Aorta (tissue), 5 donors: ENCODE measurements at places on chromosomes 1 and 21.
A peak's percentile ranks its signal among the peaks of the same experiment; 100 is the strongest.

DNA sequence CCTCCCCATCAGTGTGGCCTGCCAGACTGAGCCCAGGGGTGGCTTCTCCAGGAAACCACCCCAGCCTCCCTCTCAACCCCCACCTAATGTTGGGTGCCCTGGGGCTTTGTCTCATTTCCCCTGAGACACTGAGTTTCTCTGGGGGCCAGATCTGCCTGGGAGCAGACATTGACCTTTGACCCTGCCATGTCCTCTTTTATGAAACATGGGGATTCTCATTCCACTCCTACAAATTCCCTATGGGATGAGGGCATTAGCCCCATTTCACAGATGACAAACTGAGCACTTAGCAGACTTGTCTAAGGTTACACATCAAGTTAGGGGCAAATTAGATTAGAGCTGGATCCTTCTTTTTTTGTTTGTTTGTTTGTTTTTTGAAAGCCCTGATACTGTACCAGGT is 24.1 kb downstream of the RHBG start:
- DNase-seq: no peak

DNA sequence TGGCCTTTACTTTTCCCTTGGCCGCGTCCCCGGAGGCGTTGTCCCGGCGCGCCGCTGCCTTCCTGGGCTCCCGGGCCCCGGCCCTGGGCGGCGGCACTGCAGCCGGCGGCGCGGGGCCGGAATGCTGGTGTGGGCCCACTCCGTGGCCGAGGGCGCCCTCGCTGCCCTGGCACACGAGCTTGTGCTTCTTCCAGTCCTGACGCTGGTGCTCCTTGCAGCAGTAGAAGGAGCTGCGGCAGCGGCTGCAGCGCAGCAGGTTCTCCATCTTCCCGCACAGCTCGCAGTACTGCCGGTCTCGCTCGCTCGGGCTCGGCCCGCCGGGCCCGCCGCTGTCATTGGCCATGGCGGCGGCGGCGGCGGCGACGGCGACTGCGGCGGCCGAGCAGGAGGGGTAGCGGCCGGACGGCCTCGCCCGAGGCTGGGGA is 529 bp downstream of the EGLN1 start:
- DNase-seq: peak; percentile 81

GRCh38 chr21:37888659-37889058 is 27.6 kb downstream of the KCNJ6 start:
- no peak for DNase-seq

GRCh38 chr1:112501810-112502641 is 6.7 kb upstream of the WNT2B start:
- DNase-seq: peak; percentile 91

GRCh38 chr21:19608101-19608621 is 1204.6 kb upstream of the TMPRSS15 start:
- DNase-seq: no peak

- DNase-seq: no peak
These were observed 12.8 kb upstream of the TMEM200B start for GRCh38 chr1:29136391-29136915.

DNA sequence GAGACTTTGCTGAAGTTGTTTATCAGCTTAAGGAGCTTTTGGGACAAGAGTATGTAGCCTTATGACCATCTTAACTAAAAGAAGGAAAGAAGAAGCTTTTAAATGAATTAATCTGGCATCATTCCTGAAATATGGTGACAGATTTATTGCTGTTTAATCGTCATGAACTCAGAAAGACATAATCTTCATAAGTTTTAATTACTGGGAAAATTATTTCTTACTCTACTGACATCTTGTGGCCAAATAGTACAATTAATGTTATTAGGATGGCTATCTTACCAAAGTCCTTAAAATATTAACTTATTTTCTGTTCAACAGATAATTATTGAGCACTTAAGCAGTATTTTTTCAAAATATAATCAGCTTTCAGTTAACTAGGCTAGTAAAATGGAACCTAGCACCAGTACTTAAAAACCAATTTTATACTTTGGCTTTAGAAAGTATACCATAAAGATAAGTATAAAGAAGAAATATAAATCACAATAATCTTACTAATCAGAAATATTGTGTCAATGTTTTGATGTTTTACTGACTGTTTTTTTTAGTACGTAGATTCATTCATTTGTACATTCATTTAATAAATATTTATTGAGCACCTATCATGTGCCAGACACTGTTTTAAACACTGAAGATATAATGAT is 34.7 kb upstream of the GPR25 start:
- no peak for DNase-seq

DNA sequence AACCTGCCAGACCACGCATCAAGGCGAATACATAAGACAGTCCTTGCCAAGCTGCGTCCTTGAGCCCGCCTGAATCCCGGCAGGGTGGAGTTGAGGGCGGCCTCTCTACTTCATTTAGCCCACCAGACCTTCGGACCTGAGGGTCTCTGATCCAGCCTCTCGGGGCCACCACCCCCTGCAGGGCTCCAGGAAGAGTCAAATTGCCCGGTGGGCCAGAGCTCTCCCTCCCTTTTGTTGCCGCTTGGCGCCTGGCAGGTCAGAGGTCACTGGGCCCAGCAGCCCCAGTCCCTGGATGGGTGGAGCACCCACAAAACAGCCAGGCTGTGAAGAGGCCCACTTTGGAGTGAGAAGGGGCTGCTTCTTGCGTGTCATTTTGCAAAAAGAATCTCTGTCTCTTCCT is 9.0 kb downstream of the GNG4 start:
- DNase-seq: no peak

- no peak for DNase-seq
These were observed 132.6 kb upstream of the PTGFR start for GRCh38 chr1:78358165-78358564.

- peak; percentile 66 for DNase-seq
These were observed 73.9 kb downstream of the MATN1 start for GRCh38 chr1:30649321-30649991.

DNA sequence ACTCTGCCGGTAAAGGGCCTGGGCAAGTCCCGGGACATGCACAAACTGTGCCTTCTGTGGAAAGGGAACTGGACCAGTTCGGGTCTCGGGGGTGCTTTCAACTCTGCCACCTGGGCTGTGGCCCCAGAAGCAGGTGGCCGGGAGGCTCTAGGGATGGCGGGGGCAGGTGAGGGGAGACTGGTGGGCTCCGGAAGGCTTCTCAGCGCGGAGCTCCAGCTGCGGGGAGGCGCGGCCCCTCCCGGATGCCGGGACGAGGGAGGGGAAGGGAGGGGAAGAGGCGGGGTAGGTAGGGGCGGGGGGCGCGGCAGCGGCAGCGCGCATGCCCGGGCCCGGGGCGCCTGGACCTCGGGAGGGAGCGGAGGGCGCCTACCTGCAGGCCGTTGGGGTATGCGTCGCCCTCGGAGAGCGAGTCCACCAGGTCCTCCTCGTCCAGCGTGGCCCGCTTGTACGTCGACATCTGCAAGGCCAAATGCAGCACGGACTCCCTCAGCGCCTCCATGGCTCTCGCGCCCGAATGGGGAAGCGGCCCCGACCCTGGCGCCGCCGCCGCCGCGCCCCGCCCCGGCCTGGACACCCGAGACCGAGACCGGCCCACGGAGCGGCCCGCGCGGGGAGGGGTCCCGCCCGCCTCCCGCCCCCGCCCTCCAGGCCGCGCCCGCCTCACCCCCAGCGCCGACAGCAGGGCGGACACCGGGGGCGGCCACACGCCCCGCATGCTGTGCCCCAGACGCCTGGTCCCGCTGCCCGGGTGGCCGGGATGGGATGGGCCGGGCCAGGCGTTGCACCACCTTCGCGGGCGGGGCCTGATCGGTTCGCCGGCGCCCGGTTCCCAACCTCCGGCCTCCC is at the start of gene ECE1:
TSS of gene ECE1 (minus strand) at position 764 of the 846 bp plus-strand sequence. CDS start at position 715, 49 bp downstream.
- DNase-seq: peak; percentile 62

DNA sequence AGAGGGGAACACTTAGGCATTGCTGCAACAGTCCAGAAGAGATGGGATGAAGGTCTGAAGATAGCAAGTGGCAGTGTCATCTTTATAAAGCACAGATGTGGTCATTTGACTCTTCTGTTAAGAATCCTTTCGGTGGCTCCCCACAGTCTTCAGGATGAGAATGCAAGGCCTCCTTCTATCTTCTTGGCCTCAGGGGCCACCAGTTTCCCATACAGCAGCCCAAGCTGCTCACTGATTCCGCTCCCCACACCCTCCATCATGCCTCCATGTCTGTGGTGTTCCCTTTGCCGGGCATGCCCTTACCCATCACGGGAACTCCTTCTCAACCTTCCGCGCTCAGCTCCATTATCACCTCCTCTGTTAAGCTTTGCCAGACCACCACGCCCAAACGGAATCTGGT is 16.1 kb upstream of the MFSD2A start:
- DNase-seq: no peak

- DNase-seq: no peak
These were observed 47.6 kb upstream of the GJA5 start for GRCh38 chr1:147808025-147808424.

- no peak for DNase-seq
These were observed 231.5 kb upstream of the ST6GALNAC5 start for GRCh38 chr1:76635784-76636183.

DNA sequence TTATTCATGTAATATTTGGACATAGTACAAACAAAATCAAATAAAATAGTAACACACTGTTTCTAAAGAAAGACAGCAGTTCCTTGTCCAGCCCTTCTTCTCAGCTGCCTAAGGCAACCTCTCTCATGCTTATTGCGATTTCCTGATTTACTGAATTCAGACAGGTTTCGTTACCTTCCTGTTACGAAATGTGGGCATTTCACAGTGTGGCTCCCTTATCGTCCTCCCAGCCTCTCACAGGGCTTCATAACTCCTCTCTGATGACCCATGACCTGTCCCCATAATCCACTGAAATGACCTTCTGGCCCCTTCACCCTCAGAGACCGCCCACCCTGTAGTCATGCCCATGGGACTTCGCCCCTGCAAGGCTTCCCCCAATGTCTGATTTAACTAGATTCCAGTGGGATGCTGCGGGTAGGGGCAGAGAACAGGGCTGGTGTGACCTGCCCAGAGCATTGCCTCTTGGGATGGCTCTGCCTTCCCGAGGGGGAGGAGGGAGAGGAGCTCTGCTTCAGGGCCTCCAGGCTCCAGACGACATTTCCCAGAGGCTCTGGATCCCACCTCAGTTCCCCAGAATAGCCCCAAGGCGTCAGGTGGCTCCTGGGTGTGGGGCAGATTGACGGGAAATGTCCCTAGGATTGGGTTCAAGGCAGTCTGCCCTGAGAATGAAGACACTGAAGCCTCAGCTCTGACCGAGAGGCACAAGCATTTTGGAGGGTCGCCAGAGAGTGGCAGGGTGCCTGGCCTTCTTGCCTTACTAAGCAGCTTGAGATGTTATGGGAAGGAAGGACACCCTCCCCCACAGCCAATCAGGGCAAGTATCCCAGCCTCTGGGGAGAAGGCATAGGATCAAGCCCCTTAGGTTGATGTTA is 20.6 kb downstream of the PADI2 start:
- peak; percentile 58 for DNase-seq

DNA sequence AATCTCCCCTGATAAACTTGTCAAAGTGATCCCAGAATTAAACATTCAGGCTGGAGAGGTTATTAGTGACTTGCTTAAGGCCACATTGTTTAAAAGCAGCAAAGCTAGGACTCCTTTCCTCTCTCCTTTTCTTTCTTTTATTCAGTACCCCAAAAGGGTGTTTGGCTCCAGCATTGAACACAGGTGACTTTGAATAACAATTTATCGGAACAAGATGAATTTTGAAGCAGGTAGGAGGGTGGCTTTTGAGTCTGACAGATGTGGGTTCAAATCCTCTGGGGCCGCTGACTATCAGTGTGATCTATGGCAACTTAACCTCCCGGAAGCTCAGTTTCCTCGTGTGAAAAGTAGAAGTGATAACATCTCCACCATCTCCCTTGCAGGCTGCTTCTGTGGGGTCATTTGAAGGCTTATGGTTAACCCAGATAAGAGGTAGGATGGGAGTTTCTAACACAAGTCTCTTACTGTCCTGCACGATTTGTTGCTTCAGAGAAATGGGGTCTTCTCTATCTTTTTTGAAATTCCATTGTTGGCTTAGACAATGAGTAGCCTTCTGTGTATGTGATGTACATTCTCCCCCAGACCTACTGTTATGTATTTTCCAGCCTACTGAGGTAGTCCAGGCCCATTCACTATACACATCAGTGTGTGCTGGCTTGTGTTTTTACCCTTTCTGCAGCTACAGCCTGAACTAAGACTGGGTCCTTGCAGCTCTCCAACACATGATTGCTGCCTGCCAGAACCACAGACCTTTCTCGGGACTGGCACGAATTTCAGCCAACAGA is 29.0 kb downstream of the JUN start:
- no peak for DNase-seq

- peak; percentile 88 for DNase-seq
These were observed at the start of gene FOXD3 for GRCh38 chr1:63322114-63322943. Gene FOXD3 (plus strand): TSS chr1:63322567. CDS start chr1:63323059, 492 bp downstream.

DNA sequence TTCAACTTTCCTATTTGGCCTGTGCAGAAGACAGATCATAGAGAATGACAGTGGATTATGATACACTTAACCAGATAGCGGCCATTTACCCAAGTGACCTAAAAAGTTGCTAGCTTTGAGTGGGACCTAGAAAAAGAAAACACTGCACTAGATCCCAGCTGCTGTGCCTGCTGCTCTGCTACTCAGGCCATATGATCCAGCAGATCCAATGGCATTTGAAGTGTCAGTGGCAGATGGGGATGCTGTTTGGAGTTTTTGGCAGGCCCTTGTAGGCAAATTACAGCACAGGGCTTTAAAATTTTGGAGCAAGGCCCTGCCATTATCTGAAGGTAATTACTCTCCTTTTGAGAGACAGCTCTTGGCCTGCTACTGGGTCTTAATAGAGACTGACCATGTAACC is 74.0 kb upstream of the KCNE2 start:
- no peak for DNase-seq

DNA sequence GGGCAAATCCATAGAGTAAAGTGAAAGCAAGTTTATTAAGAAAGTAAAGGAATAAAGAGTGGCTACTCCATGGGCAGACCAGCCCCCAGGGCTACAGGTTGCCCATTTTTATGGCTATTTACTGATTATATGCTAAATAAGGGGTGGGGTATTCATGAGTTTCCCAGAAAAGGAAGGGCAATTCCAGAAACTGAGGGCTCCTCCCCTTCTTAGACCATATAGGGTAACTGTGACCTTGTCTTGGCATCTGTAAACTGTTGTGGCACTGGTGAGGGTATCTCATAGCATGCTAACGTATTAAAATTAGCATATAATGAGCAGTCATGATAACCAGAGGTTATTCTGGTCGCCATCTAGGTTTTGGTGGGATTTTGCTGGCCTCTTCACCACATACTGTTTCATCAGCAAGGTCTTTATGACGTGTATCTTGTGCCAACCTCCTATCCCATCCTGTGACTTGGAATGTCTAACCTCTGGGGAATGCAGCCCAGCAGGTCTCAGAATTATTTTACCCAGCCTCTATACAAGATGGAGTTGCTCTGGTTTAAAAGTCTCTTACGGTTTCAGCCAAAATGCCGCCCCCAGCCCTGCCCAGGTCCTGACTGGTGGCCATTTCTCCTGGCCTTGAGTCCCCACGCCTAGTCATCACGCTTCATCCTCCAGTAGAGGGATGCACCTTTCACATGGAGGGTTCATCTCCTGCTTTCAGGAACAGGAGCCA is 982 bp upstream of the TRIM17 start:
- no peak for DNase-seq

- no peak for DNase-seq
These were observed 114.8 kb upstream of the IGSF21 start for GRCh38 chr1:17992800-17993199.
